Muscle of arm (tissue), 14 donors: ENCODE measurements at places on chromosomes 5 and 9.

DNA sequence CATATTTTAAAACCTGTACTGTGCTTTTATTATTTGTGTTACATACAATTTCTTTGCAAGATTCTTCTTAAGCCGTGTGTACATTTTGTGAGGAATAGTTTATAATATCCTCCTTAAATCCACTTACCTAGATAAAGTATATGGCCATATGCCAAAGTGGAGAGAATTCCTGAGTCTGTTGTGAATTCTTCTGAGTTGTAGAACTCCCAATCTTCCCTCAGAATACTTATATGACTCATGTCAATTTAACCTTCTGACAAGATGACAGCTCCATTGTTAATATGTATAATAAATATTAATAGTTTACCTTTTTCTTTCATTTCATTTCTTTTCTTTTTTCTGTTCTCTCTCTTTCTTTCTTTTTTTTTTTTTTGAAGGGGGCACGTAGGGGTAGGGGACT, 6.0 kb upstream of the RICTOR start:
- no peak for DNase-seq

DNA sequence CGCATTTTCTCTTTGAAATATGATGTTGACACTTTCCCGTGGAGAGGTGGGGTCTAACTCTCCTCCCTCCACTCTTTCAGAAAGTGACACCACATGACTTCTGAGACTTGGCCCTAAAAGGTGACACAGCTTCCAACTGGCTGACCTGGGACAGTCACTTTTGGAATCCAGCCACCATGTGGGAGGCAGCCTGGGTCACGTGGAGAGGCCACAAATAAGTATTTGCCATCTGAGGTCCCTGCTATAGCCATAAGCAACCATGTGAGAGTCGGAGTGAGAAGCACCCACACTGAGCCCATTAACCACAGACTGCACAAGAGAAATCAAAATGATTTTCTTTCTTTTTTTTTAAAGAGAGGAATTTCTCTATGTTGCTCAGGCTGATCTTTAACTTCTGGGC, 4.1 kb upstream of the PHYKPL start:
- no peak for DNase-seq

DNA sequence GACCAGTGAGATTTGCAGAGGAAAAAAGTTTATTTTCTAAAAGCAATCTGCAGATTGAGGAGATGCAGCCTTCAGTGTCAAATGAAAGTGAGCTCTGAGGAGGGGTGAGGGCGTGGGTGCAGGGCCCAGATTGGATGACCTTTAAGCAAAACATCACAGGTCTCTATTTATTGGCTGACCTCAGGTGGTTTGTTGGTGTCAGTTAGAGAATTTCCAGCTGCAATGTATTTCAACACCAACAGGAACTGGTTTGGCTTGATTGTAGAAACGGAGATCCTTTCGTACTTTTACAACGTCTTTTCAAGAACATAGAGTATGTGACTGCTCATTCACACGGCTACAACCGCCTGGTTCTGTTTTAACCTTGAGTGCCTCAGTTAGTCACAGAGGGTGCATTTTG, 1069.1 kb downstream of the EFNA5 start:
- no peak for DNase-seq

- DNase-seq, result no peak
Observed at GRCh38 chr5:61001647-61002046, 56.6 kb downstream of the NDUFAF2 start.

GRCh38 chr5:35230038-35230611, at the start of gene PRLR:
PRLR (minus strand) TSS chr5:35230487; CDS start chr5:35089620, 140,867 bp downstream.
- peak; percentile 25 for DNase-seq

- DNase-seq, result no peak
Observed at GRCh38 chr5:19902316-19902934, 85.6 kb downstream of the CDH18 start.

DNA sequence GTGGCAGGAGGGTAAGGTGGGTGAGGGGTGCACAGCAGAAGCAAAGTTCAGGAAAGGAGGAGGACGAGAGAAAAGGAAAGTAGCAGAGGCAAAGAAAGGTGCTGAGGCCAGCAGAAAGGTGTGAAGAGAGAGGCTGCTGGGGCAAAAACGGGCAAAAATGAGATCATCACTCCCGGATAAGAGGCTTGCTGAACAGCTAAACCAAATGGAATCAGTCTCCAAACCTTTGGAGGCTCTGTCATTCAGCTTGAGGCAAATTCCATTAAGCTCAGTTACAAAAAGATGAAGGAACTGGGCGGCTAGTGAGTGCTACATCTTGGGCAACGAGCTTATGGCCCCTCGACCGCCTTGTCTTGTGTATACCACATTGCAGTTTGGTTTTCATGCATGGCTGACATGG, 136.4 kb downstream of the FSTL4 start:
- no peak for DNase-seq

DNA sequence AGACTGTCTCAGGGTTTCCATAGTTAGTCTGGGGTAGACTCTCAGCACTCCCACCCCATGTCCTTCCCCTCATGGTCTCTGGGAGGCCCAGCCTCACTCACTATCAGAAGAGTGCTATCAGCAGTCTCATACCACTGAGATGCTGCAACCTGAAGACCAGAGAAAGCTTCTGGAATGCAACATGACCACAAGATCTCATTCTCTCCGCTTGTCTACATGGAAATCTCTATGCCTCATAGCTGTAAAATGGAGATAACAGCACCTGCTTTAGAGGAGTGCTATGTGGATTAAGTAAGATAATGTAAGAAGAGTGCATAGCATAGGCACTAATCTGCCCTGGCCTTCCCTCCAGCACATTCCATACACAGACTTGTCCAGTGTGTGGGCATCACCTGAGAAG, 47.0 kb upstream of the ZNF169 start:
- no peak for DNase-seq

GRCh38 chr9:111250875-111251842, 78.9 kb downstream of the OR2K2 start:
- DNase-seq, result no peak

- no peak for DNase-seq
Observed at GRCh38 chr5:17249029-17249634, 31.7 kb downstream of the BASP1 start.

DNA sequence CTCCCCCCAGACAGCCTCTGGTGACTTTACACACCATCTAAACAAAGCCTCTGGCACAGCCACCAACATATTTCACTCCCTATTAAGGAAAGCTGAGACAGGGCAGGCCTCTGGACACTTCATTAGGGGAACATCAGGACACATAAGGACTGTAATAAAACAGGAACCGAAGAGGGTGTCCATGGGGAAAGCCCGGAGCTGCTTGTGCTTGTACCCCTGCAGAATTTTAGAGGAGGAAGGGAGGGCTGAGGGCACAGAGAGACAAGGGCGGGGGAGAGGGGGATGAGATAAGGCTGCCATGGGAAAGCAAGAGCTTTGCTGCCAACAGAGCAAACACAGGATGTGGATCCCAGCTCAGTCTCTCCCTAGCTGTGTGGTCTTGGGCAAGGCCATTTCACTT, 138.4 kb downstream of the ASTN2 start:
- no peak for DNase-seq

- DNase-seq, result no peak
Observed at GRCh38 chr9:135413461-135413860, 66.1 kb upstream of the PPP1R26 start.

DNA sequence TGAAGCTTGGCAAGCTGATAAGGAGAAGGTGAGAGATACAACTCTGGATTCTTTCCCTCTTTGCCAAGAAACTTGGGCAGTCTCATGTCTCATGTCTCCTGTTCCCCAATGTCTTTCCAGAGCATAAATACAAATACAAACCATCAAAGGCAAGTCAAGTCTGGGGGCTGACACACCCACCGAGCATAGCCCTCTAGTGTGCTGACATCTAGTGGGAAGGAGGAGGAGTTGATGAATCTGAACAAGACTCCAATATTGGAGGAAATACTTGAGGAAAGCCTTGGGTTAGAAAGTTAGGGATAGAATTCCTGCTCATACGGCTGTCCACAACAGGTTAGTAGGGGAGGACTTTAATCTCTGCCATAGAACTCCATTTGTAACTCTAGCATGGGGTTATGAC, 8.6 kb downstream of the MLANA start:
- no peak for DNase-seq

DNA sequence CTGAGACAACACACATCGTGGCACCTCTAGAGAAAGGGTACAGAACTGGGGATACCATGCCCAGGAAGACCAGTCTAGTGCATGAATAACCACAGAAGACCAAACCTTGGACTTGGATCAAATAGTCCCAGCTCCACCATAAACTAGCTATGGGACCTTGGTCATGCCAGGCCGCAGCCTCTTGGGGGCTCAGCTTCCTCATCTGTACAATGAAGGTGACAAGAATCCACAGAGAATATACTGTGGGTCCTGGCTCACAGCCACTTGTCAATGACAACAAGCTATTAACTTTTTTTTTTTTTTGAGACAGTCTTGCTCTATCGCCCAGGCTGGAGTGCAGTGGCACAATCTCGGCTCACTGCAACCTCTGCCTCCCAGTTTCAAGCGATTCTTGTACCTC, 3.9 kb downstream of the KYAT1 start:
- no peak for DNase-seq

DNA sequence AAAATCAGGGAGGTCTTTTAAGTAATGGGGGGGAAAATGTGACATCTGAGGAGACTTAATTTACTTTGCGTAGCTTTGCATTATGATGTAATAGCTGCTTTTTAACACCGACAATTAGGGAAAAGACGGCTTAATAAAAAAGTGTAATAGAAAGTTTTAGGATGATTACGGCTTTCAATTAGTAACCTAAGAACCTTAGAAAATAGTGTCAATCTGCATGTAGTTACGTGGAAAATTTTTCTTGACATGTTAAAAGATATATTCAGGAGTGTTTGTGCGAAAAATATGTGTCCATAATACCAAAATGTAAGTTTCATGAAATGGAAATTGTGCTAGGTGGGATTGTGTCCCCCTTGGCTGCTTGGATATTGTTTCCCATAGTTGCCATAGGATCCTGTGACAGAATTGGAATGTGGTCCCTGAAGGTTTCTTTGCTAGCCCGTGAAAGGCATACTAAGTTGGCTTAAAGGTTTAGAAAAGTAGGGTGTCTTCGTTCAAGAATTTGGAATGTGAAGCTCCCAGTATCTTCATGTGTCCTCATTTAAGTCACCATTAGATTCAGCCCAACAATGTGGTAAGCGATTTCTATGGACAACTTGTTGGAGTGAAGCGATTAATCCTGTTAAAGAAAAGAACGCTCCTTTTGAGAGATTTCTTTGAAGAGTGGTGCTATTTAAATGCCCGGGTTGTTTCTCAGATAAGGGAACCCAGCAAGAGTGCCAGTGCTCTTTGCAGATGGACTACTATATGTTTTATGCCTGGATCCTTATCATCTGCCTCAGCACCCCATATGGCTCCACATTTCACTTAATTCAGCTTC, 2.0 kb downstream of the RGMB start:
- no peak for DNase-seq

- peak; percentile 30 for DNase-seq
Observed at GRCh38 chr5:176810081-176810597, at the start of gene UNC5A. UNC5A (plus strand) TSS chr5:176810559; CDS start chr5:176810751, 192 bp downstream.

- DNase-seq, result no peak
Observed at GRCh38 chr9:33172256-33173238, 5.4 kb upstream of the B4GALT1 start.

DNA sequence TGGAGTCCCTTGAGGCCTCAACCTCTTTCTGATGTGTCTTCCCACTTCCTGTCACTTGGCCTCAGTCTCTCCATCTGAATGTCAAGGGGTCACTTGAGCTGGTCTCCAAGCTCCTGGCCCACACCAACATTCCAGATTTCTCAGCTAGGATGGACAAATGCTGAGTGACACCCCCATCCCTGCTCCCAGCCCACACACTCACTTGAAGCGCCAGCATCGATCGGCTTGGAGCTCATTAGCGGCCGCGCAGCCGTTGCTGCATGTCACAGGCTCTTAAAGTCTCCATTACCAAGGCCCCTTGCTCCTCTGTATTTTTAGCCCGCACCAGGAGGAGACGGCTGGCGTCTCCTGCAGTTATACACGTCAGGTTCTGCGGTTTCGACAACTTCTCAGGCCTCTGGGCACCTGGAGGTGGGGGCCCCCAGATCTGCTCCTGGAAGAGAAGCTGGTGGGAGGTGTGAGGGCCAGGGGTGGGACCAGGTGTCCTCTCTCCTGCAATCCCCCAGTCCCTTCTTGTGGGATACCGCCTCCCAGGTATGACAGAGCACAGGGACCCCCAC, 33.4 kb upstream of the ARAP3 start:
- DNase-seq, result no peak

- no peak for DNase-seq
Observed at GRCh38 chr5:1151316-1151715, 39.5 kb upstream of the SLC12A7 start.
